ENCODE measurements at places on chromosomes 5 and 9.

DNA sequence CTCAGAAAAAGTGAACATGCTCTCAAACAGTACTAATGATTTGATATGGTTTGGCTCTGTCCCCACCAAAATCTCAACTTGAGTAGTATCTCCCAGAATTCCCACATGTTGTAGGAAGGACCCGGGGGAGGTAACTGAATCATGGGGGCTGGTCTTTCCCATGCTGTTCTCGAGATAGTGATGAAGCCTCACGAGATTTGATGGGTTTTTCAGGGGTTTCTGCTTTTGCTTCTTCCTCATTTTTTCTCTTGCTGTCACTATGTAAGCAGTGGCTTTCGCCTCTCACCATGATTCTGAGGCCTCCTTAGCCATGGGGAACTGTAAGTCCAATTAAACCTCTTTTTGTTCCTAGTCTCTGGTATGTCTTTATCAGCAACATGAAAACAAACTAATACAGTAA, 401.3 kb downstream of the BNC2 start:
- DNase-seq: no peak

- no peak for DNase-seq
These were observed 82.9 kb downstream of the RAPGEF1 start for GRCh38 chr9:131657037-131657377.

DNA sequence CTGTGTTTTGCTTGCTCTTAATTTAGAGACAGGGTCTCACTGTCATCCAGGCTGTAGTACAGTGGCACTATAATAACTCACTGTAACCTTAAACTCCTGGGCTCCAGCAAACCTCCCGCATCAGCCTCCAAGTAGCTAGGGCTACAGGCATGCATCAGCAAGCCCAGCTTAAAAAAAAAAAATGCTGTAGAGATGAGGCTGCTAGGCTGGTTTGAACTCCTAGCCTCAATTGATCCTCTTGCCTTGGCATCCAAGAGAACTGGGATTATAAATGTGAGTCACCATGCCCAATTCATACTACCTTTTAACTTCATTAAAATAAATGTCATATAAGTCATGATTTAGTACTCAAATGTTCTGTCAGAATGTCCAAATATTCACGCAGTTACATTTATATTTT, 2195.7 kb upstream of the C9orf72 start:
- DNase-seq: no peak

- DNase-seq: no peak
These were observed 81.5 kb downstream of the HMCN2 start for GRCh38 chr9:130347036-130347435.

- DNase-seq: no peak
These were observed 249.7 kb downstream of the ENC1 start for GRCh38 chr5:74390822-74391221.

- DNase-seq: no peak
These were observed 179.0 kb downstream of the C9orf50 start for GRCh38 chr9:129441852-129442251.

DNA sequence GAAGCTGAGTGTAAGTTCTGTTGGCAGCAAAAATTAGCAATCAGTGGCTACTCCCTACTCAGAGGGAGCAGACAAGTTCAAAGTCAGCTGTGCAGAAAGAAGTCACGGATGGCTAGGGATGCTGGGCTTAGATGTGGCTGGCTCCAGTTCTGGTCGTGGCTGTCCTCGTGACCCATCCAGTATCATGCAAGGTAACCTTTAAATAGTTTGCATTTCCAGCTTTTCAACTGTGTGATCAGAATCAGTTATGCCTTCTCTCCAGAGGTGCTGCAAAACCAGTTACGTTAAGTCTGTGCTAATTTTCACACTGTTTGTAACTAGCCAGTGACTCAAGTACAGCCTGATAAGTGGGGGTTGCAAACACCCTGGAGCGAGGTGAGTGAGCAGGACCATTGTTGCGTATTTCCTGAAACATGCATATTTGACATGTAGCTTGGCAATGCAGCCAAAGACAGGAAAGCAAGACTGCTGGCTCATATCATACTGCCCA, 302.4 kb downstream of the ATPSCKMT start:
- DNase-seq: no peak

DNA sequence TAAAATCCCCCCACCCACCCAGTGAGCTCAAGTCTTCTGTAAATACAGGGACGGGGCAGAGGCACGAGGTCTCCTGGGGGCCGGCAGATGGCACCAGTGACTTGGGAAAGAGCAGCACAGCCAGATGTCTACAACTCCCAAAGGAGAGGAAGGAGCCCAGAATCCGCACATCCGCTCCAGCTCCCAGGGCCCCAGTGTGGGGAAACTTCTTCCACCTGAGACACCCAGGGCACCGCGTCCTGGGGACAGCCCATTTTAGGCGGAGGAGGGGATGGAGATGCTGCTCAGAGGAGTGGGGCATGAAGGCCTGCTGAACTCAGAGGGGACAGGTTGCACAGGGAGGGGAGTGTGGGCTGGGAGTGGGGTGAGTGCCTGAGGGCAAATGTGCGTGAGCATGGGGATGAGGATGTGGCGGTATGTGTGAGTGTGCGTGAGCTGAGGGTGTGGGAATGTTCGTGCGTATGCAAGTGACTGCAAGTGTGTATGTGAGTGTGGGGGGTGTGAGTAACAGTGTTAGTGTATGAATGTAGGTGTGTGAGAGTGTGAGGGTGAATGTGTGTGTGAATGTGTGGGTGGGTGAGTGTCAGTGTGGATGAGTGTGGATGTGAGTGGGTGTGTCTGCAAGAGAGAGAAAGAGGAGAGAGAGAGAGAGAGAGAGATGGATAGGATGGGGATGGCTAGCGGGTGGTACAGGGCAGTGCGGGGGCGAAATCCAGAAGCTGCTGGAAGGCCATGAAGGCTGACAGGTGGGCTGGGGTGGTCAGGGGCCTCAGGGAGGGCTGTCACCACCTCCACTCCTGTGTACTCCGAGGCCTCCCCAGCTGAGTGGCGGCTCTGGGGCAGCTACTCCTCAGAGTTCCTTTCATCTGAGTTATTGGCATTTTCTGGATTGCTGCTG, 63.5 kb downstream of the DUSP1 start:
- DNase-seq: peak; percentile 12

- no peak for DNase-seq
These were observed 6.9 kb downstream of the KIAA1958 start for GRCh38 chr9:112493393-112494137.

- DNase-seq: no peak
These were observed 9.1 kb downstream of the SLIT3 start for GRCh38 chr5:169291877-169292276.

GRCh38 chr5:109833946-109834345, 144.2 kb downstream of the MAN2A1 start:
- no peak for DNase-seq

DNA sequence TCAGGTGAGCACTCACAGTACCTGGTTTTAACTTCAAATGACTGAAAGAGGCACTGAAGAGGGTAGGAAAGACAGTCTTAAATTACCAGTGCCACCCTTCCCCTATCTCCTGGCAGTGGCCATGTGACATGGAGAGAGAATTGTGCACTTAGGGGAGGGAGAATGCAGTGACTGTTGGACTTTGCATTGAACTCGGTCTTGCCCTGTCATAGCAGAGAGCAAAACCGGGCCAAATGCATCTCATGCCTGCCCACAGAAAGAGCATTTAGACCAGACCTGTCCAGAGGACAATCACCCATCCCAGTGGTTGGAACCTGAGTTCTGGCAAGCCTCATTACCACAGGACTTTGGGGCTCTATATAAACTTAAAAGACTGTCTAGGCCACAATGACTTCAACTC, 211.8 kb upstream of the SH3GL2 start:
- no peak for DNase-seq

GRCh38 chr9:120608421-120608820, 28.5 kb upstream of the CDK5RAP2 start:
- no peak for DNase-seq

DNA sequence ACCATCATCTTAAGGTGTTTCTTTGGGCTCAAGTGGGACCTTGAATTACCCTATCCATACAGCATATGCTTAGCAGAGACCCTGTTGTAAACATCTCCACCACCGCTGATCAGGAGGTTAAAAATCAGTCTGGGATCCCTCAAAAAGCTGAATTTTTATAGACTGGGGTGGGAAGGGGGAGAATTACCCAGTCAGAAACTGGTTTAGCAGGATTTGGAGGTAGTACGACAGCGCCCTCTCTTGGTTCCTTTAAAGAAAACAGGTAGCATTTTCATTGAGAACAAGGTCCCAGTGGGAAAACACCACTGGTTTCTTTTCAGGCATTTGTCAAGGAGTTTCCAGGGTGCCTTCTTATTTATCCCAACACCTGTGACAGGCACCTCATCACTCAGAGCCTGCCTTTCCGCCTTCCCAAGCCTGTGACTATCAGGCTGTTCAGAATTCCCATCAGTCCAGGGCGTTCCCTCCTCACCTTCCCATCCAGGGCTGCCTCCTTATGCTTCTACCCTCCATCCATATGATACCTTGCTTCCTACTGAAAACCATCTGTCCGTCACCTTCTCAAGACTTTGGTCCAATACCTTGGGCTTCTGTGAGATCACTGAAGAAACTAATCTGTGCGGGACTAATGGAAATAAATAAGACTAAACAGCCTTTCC, 203.8 kb upstream of the RAI14 start:
- DNase-seq: peak; percentile 79

- DNase-seq: no peak
These were observed 85.4 kb downstream of the SLC1A3 start for GRCh38 chr5:36691696-36692371.

- DNase-seq: no peak
These were observed 6.3 kb downstream of the TYRP1 start for GRCh38 chr9:12699529-12699928.

DNA sequence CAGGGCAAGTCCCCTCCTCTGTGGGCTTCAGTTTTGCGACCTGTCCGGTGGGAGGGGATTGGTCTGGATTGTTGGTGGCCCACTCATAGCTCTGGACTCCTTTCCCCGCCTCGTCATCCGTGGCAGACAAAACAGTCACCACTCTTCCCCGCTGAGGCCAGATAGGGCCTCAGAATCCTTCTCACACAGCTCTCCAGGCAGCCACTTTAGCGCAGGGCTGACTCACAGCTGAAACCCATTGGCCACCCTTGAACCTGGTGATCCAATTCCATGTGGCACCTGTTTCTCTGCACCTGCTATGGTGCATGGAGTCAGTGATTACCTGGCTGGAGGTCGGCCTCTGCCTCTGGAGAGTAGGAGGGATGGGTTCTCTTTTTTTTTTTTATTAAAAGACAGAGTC, 15.8 kb upstream of the CACFD1 start:
- DNase-seq: no peak

GRCh38 chr5:93636837-93637236, 53.8 kb downstream of the NR2F1 start:
- no peak for DNase-seq

DNA sequence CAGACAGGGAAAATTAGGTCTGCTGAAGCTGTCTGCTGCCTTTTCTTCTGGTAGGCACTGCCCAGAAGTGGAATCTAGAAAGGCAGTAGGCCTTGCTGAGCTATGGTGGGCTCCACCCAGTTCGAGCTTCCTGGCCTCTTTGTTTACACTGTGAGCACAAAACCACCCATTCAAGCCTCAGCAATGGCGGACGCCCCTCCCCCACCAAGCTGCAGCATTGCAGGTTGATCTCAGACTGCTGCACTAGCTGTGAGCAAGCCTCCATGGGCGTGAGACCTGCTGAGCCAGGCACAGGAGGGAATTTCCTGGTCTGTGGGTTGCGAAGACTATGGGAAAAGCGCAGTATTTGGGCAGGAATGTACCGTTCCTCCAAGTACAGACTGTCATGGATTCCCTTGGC, 18.5 kb downstream of the AGTPBP1 start:
- no peak for DNase-seq

DNA sequence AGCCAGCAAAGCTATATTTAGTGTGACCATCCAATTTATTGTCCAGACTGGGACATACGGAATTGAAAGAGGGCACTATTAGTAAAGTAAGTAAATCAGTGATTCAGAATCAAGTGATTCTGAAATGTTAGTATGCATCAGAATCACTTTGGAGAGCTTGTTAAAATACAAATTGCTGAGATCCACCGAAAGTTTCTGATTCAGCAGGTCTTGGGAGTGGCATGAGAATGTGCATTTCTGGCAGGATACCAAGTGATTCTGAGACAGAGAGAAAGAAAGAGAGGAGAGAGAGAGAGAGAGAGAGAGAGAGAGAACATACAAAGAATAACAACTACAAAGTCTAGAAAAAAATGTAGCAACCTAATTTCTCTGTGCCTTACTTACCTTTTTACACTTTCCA, 65.4 kb upstream of the ASTN2 start:
- DNase-seq: no peak

- no peak for DNase-seq
These were observed 46.5 kb upstream of the CEMIP2 start for GRCh38 chr9:71814815-71815214.

DNA sequence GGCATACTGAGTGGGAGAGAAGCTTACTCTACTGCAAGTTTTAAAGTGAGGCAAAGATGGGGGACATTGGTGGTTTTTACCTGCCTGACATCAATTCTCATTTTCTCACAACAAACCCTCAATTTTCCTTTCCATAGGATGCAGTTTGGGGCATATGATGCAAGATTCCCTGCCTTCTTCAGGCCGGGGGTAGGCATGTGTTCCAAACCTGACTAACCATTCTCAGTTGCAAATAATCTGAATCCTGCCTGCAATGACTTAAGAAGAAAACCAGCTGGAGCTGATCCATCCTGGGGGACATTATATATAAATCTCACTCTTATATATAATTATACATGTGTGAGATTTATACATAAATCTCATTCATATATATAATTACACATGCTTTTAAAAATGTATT, 223.6 kb upstream of the EFNA5 start:
- no peak for DNase-seq

DNA sequence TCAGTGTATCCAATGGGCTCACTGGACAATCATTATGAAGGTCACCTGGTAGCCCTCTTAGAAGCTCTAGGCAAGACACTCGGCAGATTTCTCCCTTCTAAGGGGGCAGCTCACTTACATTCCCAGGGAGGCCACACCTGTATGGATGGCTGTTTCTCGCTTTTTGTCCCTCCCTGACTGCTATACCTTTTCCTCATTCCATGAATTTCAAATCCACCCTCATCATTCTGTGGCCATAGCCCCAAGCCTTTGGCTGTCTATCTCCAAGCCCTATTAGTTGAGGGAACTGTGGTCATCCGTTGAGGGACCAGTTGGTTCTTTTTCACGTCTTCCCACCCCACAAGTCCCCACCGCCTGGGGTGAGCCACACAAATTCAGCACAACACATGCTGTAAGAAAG, 85.0 kb upstream of the RARS1 start:
- DNase-seq: no peak

GRCh38 chr9:5630081-5630507, 1.2 kb downstream of the RIC1 start:
- peak; percentile 41 for DNase-seq

GRCh38 chr9:69137311-69137710, 36.8 kb upstream of the TJP2 start:
- no peak for DNase-seq

GRCh38 chr5:123217173-123217572, 128.1 kb downstream of the PRDM6 start:
- no peak for DNase-seq

DNA sequence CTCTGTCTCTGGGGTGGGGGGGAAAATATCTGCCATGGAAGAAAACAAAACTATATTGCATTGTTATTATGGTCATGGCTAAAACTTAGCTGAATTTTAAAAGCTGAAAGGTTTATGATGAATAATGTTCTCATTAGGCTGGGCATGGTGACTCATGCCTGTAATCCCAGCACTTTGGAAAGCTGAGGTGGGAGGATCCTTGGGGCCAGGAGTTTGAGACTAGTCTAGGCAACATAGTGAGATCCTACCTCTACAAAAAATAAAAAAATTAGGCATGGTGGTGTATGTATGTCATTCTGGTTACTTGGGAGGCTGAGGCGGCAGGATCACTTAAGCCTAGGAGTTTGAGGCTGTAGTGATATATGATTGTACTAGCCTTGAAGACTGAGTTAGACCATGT, 44.5 kb downstream of the IPO11 start:
- DNase-seq: no peak

Measured in NCI-H526 treated with DMSO at 0.1 percent for 48 hours (cell line).